Right kidney (tissue), 9 donors: ENCODE measurements at places on chromosomes 11 and 22.

- DNase-seq: no peak
Observed at GRCh38 chr11:68381716-68382115, 69.3 kb downstream of the LRP5 start.

DNA sequence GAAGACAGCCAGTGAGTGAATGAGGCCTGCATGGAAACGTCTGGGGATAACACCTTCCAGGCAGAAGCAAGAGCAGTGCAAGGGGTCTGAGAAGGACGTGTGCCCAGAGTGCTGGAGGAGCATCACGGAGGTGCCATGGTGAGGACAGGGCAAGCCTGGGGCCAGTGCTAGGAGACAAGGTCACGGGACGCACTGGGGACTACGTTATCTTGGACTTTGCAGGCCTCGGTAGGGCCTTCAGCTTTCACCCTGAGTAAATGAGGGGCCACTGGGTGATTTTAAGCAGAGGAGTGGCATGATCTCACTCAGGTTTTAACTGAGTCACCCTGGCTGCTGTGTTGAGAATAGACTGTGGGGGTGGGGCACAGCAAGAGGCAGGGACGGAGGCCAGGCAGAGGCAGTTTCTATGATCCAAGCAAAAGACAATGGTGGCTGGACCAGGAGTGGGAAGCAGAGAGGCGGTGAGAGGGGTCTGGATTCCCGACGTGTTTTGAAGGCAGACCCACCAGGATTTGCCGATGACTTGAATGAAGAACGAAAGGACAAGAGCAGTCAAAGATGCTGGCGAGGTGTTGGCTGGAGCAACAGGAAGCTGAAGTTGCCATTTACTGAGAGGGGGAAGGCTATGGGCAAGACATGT lies 102.7 kb upstream of the PARVA start:
- no peak for DNase-seq

- DNase-seq: no peak
Observed at GRCh38 chr11:120501440-120501839, 10.1 kb upstream of the GRIK4 start.

DNA sequence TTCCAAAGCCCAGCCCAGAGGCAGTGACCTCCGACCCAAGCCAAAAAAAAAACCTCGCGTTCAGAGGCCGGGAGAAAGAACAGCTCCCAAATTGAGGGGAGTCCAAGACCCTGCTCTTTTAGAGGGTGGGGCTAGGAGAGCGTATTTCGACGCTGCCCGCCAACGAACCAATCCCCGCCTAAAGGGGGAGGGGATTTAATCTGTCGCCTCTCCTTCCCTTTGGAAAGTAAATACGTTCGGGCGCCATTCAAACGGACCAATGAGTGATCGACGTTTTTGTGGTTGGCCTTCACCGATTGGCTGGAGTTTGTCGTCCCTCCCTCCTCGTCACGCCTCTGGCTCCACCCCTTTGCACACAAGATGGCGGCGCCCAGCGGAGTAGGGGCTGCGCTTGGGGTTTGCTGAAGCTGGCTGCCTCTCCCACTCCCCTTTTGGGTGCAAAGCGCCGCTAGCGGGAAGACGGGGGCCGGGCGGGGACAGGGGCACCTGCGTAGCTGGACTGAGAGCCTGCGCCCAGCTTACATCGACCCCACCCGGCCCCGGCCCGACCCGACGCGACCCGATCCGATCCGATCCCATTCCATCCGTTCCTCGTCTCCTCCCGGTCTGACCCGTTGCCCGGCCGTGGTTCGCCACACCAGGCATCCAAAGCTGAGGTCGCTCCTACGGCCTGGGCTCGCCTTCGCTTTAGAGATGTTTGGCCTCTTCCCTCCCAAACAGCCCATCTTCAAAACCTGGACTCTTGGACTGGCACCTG lies at the start of gene RNF26:
Gene RNF26, plus strand, starts transcription at position 354 of the 757 bp plus-strand sequence. CDS start 596 bp downstream, outside the sequence.
- DNase-seq: peak; percentile 88

DNA sequence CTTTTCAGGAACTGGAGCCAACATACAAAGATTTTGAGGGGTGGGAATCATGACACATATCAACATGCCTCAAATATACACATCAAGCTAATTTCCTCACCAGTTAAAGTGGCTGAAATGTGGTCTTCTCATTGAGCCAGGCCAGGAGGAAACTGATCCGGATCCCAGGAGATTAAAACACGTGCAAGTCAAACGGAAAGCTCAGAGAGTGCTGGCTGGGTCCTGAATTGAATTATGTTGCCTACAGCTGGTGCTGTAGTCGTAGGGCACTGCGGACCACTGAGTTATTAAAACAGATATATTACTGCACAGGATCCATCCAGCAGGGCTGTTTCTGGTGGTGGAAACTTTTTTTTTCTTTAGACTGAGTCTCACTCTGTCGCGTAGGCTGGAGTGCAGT lies 14.1 kb upstream of the WNT7B start:
- DNase-seq: no peak

DNA sequence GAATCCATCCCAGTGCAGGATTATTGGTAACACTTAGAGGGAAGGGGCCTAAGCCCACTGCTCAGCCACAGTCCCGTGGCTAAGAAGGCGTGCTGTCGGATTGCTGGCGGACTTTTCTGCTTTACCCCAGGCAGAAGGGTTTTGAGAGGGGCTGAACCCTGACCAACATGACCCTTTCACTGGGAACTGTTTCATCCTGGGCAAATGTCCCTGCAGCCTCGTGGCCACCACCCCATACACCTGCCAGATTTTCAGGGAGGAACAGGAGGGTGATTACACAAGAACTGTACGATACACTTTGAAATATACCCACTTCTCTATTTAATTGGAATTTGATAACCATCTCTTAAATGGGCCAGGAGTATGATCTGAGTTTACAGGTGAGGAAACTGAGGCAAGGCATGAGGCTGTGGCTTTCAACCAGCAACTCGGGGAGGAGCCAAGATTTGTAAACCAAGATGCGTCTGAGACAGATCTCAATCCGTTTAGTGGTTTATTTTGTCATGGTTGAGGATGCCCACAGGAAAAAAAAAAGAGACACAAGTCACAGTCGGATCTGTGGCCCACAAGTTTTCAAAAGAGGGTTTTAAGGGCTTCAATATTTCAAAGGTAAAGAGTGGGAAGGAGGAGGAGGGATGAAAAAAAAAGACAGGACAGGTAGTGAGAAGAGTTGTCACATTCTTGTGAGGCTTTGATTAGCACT lies 6.1 kb upstream of the APOL3 start:
- no peak for DNase-seq

- DNase-seq: no peak
Observed at GRCh38 chr22:45709060-45709739, 37.6 kb downstream of the ATXN10 start.
